ENCODE measurements at places on chromosomes 6 and 20.
A peak's percentile ranks its signal among the peaks of the same experiment; 100 is the strongest.

DNA sequence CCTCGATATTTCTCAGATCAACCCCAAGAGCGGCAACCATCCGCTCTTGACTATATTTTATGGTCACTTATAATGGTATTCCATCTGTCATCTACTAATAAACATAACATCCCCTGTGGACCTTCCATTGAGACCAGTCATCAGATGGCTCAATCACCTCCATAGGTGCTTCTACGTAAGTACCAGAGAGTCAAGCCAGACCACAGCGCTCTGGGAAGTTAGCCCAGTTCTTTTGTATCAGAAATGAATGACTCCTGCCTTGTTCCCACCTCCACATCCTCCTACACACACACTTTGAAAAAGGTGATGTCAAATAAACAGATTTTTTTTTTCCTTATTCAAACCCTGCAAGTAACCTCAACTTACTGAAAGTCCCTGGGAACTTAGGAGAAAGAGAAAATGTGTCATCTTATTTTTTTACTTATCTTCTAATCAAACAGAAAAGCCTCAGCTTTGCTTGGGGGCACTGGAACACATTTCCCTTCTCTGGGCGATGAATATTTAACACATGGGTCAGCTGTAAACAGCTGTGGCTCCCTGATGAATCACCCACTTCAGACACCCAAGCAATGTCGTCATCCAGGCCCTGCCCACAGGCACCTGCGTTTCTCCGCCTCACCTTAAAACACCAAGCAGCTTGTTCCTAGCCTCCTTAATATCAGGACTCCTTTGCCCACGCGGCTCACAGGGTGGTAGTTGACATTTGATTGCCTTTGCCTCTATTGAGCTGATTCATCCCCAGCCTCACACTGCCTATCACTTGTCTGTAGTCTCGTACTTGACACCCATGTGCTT is 121.4 kb upstream of the LY86 start:
- no peak for DNase-seq

GRCh38 chr6:85866758-85867401 is 224.2 kb upstream of the SYNCRIP start:
- no peak for DNase-seq

- DNase-seq: no peak
Observed at GRCh38 chr20:8971669-8972316, 97.1 kb upstream of the PLCB4 start.

DNA sequence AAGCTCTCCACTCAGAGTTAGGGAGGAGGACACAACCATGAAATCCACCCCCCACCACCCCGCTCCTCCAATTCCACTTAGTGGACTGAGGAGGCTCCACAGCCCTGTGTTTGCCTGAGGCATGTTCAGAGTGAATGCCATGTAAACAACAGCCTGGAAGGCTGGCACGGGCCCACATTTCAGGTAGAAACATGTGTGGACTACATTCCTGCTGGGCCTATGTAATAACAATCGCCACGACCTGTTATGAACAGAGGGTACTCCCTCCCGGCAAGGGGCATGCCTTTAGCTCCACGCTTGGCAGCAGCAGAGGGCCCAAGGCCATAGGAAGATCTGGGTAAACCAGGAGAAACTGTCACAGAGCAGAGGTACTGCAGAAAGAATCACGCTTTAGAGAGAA is 65.5 kb downstream of the ISM1 start:
- DNase-seq: no peak

DNA sequence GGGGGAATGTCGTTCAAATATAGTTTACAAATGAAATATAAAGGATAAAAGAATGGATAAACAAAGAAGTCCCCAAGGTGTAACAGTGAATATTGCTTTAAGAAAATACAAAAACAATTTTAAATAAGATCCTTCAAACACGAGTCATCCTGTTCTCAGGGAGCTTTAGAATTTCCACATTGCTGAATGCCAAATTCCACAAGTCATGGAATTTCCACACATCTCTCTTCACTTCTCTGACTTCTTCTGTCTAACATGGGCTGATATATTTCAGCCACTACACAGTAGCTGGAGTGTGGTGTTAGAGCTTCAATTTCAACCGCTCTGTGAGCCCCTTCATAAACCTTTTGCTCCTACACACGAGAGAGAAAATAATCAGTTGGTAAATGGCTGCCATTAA is 28.0 kb downstream of the IL22RA2 start:
- DNase-seq: no peak

DNA sequence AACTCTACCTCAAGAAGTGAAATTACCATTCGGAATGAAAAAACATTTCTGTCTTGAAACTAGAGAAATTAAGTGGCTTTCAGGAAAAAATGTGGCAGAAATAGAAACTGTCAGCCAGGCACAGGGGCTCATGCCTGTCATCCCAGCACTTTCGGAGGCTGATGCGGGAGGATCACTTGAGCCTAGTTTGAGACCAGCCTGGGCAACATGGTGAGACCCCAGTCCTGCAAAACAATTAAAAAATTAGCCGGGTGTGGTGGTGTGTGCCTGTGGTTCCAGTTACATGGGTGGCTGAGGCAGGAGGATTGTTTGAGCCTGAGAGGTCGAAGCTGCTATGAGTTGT is 7.1 kb upstream of the TMEM181 start:
- DNase-seq: no peak

- no peak for DNase-seq
Observed at GRCh38 chr6:45537539-45537938, 159.8 kb upstream of the SUPT3H start.

DNA sequence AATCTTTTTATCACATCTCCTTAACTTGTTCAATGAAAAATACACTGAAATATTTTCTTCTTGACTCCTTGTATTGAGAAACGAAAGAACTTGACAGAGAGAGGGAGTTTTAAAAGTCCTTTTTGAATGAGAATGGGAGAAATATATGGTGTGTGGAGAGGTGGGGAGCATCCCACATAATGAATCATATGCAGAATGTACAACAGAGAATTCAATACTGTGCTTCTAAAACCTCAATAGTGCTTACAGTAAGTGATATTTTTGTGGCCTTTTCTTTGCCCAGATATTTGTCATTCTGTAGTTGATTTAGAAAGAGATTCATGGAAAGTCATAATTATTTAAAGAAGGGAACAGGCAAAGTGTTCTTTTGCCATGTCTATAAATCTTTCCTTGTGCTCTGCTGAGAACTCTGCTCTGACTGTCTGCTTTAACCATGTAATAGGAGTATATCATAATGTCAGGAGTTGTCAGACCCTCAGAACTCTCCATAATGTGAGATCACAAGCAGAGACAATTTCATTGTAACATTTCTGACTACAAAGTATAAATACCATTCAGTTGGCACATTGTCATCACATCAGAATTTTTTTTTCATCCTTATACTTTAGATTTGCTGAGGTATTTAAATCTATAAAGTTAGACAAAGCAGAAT is 32.8 kb upstream of the HS3ST5 start:
- DNase-seq: no peak

GRCh38 chr20:4516876-4517275 is 204.8 kb upstream of the PRND start:
- DNase-seq: no peak

DNA sequence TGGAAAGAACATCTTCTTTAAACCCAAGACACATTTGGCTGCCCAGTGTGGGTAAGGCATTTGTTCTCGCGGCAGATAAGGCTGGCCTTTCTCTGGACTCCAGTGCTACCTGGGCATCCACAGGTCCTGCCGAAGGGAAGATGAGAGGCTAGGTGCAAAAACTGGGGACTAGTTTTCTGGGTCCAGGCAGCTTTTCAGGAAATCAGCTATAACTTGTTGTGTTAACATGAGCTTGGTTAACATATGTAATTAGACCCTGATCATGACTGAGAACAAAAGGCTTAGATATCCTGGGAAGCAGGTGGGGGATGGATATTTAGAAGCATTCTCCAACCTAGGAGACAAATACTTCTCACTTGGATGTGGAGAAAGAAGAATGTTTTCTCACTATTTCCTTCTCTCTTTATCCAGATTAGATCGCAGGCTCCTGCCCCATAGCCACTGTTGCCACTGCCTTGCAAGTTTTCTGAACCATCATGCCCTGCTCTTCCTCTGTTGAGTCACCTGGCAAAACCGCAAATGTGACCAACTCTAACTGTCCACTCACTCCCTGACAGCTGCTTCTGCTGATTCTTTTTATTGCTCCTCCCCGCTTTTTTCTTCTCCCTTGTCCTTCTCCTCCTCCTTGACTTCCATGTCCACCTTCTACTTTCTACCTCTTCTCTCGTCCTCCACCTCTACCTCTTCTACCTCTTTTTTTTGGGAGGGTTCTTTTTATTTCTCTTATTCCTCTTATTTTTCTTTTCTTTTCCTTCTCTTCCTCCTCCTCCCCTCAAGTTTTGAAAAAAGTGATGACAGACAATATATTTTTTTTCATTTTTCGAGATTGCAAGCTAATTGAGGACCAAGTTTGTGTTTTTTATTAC is 258.1 kb downstream of the UTRN start:
- peak; percentile 44 for DNase-seq

DNA sequence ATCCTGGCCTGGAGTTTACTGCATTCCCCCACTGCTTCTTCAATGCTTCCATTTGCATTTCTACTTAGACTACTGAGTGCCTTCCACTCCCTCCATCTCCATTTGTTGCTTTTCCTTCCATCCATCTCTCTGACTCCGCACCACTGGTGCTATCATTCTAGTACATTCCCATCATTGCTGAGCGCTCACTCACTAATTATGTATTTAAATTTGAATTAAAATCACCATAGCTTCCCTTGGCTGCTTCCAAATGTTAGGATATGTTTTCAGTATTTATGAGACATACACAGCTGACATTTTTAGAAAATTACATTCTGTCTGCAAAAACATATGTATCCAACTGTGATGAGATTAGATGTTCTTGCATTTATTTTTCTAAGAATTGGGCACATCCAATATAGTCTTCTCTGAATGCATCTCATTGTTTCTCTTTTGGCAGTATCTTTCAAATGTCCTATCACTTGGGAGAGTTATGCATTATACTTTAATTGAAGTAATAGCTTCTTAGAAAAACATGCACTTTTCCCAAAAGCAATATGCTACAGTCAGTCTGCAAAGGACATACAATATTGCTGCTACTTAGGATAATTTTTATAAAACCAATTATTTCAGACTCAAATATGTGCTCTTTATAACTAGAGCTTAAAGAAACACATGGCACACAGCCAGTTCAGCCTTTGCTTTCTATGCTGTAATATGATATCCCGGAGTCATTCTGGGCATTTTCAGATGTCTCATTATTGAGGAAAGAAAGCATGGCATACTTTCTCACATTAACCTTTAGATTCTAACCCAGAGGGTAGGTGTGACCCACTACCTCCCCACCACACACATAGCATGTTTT is 12.1 kb upstream of the COL21A1 start:
- no peak for DNase-seq

DNA sequence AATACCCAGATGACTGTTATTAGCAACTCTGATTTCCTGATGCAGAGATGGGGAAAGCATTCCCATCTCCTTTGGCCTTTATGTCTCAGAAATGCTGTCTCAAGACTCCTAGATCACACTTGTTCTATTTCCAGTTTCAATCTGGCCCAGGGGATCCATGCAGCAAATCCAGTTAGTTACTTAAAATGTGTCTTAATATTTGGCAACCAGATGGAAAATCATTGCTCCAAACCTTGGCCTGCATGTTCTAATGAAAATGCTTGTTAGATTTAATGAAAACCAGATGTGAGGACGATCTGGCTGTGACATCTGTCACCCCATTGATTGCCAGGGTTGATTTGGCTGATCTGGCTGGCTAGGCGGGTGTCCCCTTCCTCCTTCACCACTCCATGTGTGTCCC is 125.2 kb downstream of the TSHZ2 start:
- DNase-seq: no peak

GRCh38 chr6:12160326-12160725 is 129.8 kb upstream of the EDN1 start:
- DNase-seq: no peak

- no peak for DNase-seq
Observed at GRCh38 chr6:96784650-96785049, 52.6 kb downstream of the GPR63 start.
